ENCODE measurements at places on chromosomes 7 and 10. TPM values are rescaled to one million over a fixed set of nuclear protein-coding genes. Genes with fewer than 3 reads are reported as not detected.

GRCh38 chr7:104149822-104150221 is 58.0 kb downstream of the ORC5 start:
- no peak for DNase-seq

DNA sequence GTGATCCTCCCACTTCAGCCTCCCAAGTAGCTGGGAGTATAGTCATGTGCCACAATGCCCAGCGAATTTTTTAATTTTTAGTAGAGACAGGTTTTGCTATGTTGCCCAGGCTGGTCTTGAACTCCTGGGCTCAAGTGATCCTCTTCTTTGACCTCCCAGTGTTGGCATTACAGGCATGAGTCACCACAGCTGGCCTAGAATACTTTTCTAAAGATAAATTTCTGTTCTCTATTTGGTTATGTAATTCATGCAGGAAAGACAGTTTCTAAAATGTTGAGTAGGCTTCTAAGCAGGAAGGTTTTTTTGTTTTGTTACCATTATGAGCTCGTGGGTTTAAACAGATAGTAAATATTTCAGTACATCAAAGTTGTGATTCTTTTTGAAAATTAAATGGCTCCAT is 5.0 kb downstream of the RBAK start:
- DNase-seq: no peak

DNA sequence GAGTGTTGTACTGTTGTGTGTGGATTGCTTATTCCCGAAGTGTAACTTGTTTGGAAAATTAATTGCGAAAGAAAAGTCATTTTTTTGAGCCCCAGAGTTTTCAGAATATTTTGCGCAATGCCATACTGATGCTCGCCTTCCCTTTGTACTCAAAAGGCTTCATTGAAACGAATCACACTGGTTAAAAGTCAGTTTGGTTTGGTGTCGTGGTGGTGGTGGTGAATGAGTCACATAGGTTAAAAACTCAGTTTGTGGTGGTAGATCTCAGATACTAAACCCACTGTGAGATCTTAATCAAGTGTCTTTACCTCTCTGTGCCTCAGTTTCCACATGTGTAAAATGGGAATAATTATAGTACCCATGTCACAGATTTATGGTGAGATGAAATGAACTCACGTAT is 61.1 kb upstream of the IL6 start:
- DNase-seq: no peak

- peak; percentile 36 for DNase-seq
Observed at GRCh38 chr10:71432956-71433767, 36.4 kb downstream of the CDH23 start.

GRCh38 chr7:7351156-7351555 is 168.8 kb downstream of the C1GALT1 start:
- no peak for DNase-seq

The SUN3 gene
- not detected for total RNA-seq

The RNF148 gene
- total RNA-seq: 0.18 TPM
